Stimulated activated CD8-positive, alpha-beta memory T cell treated with anti-CD3 and anti-CD28 coated beads, Interleukin-7, amount 100 ng/mL, for 24 hours (primary cell): ENCODE measurements at places on chromosomes 11 and 22.

DNA sequence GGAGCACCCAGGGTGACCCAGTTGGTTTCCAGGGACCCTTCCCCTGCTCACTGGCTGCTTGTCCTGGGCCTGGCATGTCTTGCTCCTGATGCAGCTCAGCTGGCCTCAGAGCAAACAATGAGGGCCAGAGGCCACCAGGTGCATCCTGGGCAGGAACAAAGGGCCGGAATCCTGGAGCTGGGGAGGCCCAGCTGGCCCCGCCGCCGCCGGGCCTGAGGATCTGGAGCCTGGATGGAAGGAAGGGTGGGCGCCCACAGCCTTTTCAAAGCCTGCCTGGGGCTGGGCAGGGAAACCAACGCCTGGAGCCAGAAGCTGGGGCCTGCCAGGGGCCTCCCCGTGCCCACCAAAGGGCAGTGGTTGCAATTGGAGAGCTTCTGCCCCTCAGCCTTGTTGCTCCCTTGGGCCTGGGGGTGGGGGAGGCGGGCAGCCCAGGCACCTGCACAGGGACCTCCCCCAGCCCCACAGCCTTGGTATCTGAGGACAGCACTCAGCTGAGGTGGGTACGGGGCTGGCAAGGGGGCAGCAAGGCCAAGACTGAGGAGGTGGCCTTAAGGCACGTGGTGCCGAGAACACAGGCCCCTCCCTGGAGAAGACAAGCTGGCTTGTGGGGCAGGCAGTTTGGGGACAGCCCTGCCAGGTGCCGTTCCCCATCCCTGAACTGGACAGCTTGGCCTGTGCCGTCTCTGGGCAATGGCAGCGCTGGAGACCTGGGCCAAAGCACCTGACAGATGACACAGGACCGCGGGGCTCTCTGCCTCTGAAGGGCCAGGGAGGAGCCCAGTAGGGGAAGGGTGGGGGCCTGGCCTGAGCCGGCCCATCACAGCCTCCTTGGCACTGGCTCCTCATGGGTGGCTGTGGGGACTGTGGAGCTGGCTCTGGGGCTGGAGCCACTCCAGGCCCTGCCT, 7.1 kb upstream of the ADORA2A start:
- no peak for DNase-seq

GRCh38 chr11:119936426-119936825, 201.5 kb downstream of the TRIM29 start:
- DNase-seq = no peak

DNA sequence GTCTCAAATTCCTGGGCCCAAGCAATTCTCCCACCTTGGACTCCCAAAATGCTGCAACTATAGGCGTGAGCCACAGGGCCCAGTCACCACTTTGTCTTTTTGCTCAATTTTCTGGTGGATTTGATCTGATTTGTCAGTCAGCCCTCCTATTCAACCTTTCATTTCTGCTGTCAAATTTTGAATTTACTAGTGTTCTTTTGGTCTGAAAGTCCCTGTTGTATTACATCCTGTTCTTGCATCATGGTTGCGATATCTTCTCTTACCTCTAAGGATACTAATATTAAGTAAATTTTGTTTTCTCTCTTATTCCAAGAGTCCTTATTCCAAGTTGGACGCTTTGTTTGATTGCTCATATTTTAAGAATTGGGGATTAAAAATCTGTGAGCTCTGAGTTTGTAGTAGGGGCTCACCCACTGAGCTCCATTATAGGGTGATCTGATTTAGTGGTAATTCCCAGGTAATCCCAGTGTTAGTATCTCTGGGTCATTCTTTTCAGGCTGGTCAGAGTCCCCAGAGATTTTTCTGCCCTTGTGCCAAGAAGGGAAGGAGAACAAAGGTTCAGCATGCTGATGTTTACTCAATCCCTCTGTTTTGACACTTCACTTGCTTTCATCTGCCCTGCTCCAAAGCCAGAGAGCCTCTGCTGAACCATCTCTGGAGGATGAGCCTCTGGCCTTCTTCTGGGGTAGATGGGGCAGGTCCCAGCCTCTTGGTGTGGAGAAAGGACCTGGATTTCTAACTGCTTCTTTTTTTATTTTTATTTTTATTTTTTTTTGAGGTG, 10.0 kb downstream of the UPB1 start:
- DNase-seq = no peak

GRCh38 chr11:15779518-15779917, 576.8 kb downstream of the SOX6 start:
- DNase-seq = no peak

GRCh38 chr11:110272919-110273318, 23.5 kb downstream of the RDX start:
- DNase-seq = no peak

DNA sequence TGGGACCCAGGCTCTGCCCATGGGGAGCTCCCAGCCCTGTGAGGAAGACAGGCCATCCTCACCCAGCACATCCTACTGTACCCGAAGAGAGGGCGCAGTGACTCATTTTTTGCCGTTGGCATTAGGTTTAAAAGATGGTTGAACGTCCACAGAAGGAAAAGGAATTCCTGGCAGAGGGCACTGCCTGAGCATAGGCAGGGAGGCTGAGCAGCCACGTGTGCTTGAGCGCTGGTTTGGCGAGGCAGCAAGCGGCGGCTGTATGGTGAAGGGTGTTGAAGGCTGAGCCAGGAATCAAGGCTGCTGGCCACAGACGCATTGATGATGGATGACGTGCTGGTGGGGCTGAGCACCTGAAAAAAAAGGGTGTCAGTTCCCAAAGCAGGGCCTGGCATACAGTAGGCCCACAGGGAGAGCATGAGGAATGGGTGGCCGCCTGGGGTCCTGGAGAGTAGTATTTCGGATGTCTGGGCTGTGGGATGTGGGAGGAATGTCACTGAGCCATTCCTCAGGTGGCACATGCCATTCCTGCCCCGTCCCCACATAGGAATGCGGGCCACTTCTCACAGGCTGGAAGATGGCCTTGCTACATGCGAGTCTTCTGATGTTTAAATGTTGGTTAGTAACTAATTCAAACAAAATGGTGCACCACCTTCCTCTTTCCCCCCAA, 112.5 kb downstream of the KIAA1671 start:
- no peak for DNase-seq

GRCh38 chr22:43266076-43266475, 77.1 kb downstream of the SCUBE1 start:
- no peak for DNase-seq

GRCh38 chr11:65077451-65077850, 6.4 kb downstream of the CDCA5 start:
- no peak for DNase-seq

DNA sequence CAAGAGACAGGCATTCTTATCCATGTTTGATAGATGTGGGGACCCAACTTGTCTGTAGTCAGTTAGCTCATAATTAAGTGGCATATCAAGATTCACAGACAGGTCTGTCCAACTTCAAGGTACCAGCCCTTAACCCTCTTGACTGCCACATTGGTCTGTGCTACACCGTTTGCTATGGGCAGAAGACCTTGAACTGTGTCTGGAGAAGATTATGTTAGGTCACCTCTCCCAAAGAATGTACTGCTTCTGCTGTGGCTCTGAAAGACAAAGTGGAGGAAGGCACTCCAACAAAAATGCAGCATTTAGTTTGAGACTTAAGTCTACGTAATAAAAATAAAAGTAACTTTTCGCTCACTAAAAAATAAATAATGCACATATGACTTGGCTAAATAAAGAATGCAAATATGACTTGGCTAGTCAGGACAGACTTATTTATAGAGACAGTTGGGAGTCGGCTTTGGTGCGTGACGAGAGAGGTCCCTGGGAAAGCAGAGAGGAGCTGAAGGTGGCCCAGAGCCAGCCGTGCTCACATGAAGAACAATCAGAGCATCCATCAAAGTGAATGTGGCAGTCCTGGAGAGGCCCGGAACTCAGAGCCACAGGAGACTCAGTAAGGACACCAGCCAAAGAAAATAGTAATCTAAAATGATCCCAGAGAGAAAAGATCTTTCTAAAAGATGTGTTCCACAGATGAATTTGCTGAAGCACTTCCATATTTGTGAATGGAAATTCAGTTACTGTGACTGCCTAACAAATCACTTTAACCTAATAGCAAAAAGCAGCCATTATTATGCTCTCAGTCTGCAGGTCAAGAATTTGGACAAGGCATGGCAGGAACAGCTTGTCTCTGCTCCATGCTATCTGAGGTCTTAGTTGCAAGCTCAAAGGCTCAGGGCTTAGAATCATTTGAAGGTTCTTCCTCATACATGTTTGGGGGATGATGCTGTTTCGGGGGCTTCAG, 35.0 kb downstream of the CWC15 start:
- DNase-seq = no peak

GRCh38 chr11:72041364-72042063, 38.8 kb downstream of the NUMA1 start:
- DNase-seq = no peak

GRCh38 chr11:100619484-100619883, 67.6 kb upstream of the ARHGAP42 start:
- no peak for DNase-seq

GRCh38 chr22:35721960-35722359, 4.3 kb downstream of the APOL5 start:
- DNase-seq = no peak

GRCh38 chr11:69360606-69361005, 66.7 kb downstream of the MYEOV start:
- DNase-seq = no peak

GRCh38 chr11:101686514-101686913, 102.7 kb upstream of the TRPC6 start:
- no peak for DNase-seq

- DNase-seq = no peak
These were observed 24.8 kb downstream of the PAK1 start for GRCh38 chr11:77449060-77449521.

DNA sequence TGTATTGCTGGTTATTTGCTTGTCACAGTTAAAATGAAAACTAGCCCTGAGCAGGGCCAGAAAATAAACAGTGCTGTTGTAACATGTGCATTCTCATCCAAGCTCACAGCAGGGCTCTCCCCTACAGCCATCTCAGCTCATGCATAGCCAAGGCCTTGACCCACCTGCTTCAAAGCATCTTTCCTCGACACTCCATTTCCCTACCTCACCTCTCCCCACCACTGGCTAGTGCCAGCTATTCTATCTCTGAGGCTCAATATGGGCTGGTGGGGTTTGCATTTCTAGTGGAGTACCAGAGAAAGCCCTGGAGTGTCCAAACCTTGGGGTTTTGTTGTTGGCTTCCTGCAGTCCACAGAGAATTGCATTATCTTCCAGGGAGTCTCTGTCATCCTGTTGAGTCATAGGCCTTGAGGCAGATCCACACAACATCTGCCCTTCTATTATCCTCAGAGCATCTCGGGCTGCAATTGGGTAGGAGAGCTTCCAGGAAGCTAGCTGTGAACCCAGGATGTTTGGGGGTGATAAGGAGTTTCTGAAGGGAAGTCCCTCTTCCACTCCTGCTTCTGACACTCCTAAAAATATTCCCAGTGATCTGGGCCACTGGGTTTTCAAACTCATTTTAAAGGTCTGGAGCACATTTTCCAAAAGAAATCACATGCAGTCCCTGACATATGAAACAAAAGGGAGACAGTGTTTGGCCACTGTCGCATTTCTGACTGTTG, 36.1 kb upstream of the AMOTL1 start:
- DNase-seq = no peak

GRCh38 chr22:49349181-49349835, 478.4 kb downstream of the BRD1 start:
- no peak for DNase-seq

DNA sequence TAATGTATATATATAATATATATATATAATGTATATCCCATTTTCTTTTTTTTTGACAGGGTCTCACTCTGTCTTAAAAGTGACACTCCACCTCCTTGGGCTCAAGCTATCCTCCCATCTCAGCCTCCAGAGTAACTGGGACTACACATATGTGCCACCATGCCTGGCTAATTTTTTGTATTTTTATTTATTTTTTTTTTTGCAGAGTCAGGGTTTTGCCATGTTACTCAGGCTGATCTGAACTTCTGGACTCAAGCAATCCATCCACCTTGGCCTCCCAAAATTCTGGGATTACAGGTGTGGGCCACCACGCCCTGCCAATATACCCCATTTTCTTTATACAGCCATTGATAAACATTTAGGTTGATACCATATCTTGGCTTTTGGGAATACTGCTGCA, 33.9 kb upstream of the SLC22A24 start:
- no peak for DNase-seq

DNA sequence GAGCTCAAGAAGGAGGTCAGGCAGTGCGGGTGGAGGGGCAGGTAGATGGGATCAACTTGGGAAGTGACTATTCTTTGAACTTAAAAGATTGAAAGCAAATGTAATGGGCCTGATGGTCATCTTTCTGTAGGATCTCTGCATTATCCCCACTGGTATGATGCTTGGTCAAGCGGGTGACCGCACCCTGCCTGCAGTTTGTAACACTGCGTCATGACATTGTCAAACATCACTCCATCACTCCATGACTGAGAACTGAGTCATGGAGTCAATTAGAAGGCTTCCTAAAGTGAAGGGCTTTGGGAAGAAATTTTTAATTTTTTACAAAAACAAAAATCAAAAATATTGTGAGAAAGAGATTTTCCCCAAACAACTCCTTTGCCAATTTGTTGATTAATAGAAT, 62.4 kb upstream of the BMAL1 start:
- no peak for DNase-seq

GRCh38 chr11:79973721-79974617, 533.1 kb upstream of the TENM4 start:
- no peak for DNase-seq

- DNase-seq = no peak
These were observed 400.5 kb downstream of the TENM4 start for GRCh38 chr11:79040348-79040747.

DNA sequence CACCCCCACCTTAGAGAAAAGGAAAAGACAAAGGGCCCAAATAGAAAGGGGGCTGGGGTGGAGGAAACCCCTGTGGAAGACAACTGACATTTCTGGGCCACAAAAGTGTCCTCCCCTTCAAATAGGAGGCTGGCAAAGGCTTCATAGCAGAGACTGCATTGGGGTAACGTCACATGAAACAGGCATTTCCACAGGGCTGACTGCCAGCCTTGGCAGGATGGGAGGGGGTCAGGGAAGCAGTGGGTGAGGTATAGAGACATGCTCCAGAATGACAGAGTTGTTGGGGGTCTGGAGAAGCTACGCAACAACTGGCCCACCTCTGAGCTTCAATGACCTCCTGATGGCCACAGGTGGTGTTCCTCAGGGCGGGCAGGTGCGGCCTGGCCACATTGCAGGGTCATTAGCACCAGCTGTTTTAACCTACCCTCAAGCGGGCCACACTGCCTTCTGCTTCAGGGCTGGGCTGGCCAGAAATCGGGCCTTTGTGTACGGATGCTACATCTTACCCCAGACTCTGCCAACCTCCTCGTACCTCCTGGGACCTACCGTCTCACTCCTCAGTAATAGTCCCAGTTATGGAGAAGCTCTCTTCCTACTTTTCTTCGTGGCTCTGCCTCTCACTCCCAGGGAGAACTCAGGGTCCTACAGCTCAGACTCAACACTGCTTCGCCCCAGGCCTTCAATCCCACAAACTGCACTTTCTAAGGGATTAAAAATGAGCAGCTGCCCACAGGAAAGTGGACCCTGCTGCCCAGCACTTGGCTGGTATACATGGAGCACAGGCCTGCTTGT, 160.0 kb upstream of the NCAM1 start:
- DNase-seq = no peak

DNA sequence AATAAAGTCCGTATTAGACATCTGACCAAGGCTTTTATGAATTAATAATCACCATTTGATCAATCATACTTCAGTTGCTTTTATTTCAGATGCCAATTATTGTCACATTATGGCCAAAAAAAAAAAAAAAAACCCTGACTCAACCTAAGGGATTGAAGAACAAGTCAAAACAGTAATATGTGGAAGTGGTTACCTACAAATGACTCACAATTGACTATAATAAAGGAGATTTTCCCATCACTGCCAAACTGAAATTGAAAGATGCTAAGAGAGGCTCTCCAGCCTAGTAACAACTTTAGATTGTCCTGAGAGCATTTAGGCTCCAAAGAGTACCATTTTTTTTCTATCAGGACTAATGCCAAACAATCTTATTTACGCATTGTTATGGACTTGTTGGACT, 35.2 kb downstream of the SOX6 start:
- no peak for DNase-seq
